Right hindlimb (tissue), 1 donor: ENCODE measurements at places on chromosomes 5 and 9.

- no peak for DNase-seq
Measured at GRCh38 chr5:147200004-147200403, 34.8 kb upstream of the STK32A start.

DNA sequence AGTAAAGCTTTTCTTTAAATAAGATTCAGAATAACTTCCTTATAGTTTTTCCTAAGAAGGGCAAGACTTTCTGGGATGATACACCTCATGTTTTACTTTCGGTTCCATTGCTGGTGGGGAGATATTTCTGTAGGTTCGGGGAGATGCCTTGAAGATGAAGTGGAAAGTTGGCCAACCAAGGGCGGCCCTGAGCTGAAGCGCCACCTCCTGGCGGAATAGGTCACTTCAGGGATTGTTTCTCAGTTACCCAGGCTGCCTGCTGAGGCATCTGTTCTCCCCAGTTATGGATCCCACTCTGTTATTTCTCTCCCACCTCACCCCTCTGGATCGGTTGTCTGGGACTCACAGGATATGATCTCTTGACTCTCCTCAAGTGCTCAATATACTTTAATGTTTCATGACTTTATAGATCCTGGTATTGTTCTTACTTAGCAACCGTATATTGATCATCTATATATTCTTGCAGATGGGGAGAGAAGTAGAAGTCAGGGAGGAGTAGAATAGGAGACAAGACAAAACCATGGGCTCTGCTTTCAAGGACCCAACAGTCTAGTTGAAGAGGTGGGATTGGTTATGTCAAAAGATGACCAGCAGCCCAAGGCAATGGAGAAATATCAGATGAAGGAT, 23.4 kb downstream of the MEGF10 start:
- DNase-seq, result peak; percentile 40

DNA sequence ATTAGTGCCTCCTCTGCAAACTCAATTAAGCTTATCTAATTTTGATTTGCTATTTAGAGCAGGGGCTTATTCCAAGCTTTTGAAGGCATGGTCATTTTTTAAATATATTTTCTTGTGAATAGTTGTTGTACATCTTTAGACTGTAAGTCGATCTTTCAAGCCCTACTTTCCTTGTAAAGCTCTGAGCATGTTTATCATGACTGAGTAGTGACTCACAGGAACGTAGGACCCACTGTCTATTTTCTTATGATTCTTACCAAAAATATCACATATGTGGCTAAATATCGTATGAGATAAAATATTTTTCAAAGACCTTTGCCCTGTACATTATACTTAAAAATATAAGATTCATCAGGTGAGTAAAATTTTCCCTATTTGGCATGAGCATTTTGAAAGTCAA, 440.4 kb upstream of the GRIN3A start:
- DNase-seq, result no peak

DNA sequence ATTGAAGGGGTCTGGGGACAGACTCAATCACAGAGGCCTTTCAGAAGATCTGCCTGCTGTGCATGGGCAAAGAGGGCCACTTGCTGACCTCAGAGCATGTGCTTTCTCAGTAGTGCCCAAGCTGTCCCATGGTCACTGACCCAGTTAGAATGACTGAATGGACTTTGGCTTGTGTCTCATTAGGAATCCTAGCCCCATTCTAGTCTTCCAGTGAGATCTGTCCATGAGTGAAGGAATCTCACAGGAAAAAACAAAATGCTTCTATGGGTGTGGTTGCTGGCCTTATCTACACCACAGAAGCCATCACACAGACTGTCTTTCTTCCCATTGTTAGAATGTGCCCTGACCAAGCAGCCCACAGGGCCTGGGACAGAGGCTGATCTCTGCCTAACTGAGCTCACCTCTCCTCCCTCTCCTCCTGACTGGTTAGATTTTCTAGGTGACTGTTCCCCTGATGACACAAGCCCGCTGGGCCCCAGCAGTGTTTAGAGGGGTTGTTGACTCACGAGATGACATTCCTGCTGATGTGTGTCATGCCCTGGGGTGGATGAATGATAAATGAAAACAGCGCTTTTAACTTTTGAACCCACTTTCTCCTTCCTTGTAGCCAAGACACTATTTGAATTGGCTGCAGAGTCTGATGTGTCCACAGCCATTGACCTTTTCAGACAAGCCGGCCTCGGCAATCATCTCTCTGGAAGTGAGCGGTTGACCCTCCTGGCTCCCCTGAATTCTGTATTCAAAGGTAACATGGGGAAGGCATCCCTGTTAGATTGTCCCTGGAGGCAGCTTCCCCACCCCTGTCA, 24.8 kb downstream of the TGFBI start:
- DNase-seq, result peak; percentile 12

DNA sequence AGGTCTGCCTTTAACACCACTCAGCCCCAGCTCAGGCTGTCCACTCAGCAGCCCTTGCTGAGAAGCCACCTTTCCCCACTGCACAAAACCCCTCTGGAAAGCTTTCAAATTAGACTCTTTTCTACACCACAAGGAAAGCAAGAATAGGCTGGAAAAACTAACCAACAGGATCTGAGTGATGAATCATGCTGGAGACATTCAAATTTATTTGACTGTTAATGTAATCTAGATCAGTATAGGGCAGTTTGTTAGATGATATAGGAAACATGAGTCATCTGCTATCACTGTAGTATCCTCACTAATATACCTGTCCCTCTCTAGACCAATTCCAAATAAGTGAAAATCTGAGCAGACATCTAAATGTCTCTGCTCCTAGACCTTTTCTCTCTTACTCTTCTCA, 127.8 kb upstream of the PAM start:
- no peak for DNase-seq

GRCh38 chr9:21551401-21551800, 69.3 kb upstream of the IFNE start:
- no peak for DNase-seq

GRCh38 chr9:673264-673965, 168.1 kb upstream of the DMRT1 start:
- DNase-seq, result no peak
